ENCODE measurements at places on chromosomes 7 and 10.

DNA sequence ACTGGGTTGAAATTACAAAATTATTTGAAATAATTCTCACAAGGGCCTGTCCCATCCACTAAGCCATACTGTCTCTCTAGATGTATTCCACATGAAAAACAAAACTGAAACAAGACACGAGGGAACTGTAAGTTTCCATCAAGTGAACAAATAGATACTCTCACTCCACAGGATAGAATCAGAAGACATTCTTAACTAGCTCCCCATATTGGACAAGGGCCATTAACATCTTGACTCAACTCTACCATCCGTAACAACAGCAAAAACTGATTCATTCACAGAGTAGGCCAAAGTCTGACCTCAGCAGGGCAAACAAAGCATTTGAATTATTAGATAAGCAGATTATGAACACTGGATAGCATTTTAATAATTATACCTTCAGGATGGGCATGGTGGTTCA lies 29.1 kb downstream of the UBE2H start:
- DNase-seq: no peak

GRCh38 chr7:155648752-155649339 lies 4.4 kb downstream of the RBM33 start:
- no peak for DNase-seq

GRCh38 chr7:69951458-69951857 lies 353.2 kb downstream of the AUTS2 start:
- no peak for DNase-seq

- no peak for DNase-seq
Observed at GRCh38 chr7:31495653-31496052, 18.2 kb upstream of the ITPRID1 start.

- DNase-seq: no peak
Observed at GRCh38 chr7:73354196-73354595, 26.2 kb downstream of the FKBP6 start.

DNA sequence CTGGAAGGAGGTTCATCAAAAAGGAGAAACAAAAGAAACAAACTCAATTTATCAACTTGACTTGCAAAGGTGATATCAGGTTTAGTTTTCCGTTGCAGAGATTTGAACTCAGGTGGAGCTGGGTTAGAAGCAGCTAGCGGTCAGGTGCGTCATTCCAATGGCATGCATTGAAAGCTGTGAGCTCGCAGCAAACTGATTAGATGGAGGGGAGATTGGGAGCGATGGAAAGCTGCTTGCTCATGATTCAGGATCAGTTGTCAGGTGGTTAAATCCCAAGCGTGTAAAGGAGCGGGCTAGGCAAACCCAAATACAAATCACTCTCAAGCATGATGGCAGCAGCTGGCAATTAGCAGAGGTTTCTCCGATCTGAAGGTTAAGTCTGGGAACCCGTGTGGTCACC lies 49.3 kb upstream of the AFAP1L2 start:
- no peak for DNase-seq

DNA sequence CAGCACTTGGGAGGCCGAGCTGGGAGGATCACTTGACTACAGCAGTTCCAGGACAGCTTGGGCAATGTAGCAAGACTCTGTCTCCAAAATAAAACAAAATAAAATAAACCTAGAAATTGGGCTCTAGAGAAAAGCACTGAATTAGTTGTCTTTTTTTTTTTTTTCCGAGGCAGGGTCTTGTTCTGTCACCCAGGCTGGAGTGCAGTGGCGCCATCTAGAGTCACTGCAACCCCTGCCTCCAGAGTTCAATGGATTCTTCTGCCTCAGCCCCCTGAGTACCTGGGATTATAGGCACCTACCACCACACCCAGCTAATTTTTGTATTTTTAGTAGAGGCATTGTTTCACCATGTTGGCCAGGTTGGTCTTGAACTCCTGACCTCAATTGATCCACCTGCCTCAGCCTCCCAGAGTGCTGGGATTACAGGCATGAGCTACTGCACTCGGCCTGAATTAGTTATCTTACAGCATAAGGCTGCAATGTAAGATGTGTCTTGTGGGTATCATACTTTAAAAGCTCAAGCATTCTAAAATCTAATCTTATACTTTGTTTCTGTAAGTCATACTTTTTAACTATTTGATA lies 12.8 kb downstream of the MEIG1 start:
- peak; percentile 20 for DNase-seq

- DNase-seq: no peak
Observed at GRCh38 chr7:131016230-131016629, 282.2 kb upstream of the KLF14 start.

- DNase-seq: peak; percentile 7
Observed at GRCh38 chr10:119538632-119539358, 3.7 kb downstream of the RGS10 start.

- no peak for DNase-seq
Observed at GRCh38 chr10:123017421-123018165, 8.8 kb downstream of the ACADSB start.

DNA sequence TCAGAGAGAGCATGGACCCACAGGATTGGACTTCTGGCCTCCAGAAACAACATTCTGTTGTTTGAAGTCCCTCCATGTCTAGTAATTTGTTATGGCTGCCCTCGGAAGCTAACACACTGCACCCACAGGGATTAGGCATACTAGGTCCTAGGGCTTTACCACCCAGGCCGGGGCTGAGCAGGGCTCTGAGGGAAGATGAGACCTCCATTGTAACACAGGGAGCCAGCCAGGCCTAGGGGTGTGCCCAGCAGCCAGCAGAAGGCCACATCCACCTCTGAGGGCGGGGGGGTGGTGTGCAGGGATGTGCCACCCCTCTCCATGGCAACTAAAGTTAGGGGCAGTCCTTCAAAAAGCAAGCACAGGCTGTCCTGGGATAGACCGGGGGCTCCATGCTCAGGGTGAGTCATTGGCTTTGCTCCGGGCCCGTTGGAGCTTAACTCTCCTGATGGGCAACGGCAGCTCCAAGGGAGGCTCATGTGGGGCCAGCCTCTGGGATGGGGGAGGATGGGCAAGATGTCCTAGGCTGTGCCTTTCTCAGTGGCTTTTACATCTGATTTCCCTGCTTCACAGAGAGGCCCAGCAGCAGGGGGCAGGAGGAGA lies 96.6 kb upstream of the GPR26 start:
- DNase-seq: no peak

DNA sequence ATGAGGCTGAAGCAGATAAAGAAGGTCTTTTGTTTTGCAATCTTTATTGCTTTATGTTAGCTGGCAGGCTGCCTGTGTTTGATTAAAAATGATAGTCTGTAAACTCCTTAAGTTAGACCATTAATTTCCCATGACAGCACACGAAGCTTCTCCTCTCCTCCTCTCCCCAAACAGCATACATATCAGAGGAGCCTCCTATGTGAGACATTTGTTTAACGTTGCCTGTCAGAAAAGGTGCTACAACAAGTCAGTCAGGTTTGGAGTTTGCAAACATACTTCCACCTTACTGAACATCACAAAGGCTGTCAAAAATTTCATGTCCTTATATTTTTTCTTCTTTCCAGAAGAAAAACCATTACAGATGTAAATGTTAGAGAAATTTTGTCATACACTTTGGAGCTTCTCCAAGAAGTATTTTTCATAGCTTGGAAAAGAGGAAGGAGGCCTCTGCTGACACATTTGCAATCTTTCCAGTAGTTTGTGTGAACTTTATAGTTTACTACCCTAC lies 393.1 kb downstream of the EXOC4 start:
- no peak for DNase-seq

DNA sequence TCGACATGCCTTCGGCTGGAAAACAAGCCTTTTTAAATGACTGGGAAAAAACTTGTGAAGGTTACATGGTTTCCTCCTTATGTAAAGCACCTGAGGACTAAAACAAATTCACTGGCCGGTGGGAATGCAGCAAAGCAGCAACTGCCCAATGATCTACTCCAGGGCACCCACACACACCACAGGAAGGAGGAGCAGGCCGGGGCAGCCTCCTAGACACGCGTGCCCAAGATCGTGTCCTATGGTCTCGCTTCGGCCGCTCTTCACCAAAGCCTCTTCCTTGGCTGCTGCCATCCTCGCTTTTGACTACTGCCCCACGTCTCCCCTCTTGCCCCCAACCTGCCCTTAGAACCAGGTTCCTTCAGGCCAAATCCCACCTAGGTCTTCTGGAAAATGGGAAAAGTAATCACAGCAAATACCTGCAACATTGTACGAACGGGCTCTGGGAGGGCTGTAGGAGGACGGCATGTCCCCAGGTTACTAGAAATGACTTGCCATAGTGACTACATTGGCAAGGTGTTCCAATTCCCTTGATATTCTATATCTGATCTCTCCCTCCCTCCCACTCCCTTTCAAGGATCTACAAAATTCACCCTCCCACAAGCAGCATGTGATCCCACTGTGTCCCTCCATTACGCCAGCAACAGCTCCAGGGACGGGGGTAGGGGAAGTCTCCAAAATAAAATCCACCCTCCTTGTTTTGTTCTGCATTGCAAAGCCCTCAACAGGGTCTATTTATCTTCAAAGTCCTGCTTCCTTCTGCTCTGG lies 84.9 kb downstream of the RNF216 start:
- DNase-seq: no peak

GRCh38 chr10:125373546-125373945 lies 213.2 kb upstream of the CTBP2 start:
- no peak for DNase-seq

DNA sequence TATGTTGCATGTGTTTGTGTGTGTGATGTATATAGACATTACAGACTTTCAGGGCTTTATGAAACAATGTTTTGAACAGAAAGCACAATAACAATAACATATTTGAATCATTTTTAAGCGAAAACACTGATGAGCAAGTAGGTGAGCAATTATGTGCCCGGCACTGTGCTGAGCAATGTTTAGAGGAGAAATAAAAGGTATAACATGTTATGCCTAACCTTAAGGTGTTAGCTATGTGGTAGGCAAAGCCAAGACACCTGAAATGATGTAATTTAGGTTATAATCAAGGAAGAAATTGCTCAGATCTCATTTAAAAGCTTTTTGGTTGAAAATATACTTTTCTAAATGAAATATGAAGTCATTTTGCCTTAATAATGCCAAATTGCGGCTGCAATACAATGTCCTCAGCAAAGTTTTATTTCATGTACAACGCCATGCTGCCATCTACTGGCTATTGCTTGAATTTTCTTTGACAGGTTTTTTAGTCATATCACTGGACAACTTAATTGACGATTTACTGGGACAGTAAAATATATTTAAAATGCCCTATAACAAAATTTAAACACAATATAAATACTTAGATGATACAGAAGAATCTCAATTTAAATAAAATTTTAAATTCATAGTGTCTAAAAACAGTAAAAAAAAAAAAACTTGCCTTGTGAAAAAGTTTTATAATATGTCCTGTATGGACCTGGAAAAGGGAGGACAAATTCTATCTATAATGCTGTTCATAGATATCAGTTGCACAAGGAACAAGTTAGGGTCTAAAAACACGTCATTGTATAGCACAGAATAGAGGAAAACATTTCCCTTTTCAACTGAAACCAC lies 131.1 kb upstream of the CDK1 start:
- peak; percentile 43 for DNase-seq

- DNase-seq: no peak
Observed at GRCh38 chr10:97184971-97185325, 811 bp downstream of the SLIT1 start.

GRCh38 chr7:26011039-26011696 lies 140.8 kb upstream of the NFE2L3 start:
- no peak for DNase-seq

- DNase-seq: no peak
Observed at GRCh38 chr10:133462512-133463305, 9.0 kb downstream of the SCART1 start.

DNA sequence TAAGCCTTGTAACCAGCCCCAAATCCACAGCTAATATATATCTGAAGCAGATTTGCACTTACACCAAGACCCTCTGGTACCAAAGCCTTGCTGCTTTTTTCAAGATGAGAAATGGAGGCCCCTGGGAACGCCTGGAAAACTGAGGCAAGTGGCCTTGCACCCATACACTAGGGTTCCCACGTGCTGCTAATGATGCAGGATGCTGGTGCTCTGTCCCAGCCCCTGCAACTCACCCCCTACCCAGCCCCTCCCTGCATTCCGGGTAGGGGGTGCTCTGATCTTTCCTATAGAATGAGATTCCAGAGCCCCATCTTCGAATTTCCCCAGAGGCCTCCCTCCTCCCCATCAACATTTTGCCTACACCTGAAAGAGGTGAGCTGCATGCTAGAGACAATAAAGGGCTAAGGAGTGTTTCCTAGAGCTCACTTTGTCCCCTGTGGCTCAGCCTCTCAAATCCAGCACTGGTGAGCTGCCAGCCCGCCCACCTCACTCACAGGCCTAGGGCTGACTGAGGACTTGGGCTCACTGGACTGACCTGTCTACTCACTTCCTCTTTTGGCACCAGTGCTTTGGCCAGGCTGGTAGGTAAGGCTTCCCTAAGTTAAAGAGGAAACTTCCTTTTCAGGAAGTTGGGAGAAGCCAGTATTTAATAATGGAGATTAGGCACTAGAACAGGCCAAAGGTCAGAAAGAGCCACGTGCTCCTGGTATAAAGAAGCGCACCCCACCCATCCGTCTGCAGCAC lies 9.8 kb downstream of the RBP4 start:
- no peak for DNase-seq

DNA sequence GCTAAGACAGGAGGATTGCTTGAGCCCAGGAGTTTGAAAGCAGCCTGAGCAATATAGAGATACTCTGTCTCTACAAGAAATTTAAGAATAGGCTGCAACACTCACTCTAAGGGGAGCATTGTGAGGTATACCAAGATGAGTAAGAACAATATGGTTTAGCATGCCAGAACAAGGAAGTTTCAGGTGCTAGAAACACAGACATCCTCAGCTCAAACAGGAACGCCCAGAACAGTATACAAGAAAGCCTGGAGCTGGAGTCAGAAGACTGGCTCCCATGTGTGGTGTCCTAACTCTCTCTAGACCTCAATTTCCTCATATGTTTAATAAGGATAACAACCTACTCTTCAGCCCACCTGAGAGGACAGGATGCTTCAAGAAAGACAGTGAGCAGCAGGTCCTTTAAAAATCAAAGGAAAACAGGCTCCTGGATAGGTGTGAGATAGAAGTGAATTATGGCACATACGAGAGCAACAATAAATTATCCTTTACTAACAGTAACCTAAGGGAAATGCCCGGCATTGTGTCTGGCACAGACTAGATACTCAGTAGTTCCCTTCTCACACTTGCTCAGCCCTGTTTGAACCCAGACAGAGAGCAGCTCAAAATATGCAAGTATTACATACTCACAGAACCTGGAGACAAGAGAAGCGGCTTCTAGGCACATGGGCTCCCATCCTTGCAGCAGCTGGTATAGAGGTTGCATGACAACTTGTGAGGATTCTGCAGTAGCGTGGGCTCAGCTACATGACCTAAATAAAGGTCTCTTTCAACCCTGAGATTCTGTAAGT lies 45.4 kb downstream of the KAT6B start:
- DNase-seq: no peak
